Stimulated activated CD8-positive, alpha-beta memory T cell treated with anti-CD3 and anti-CD28 coated beads, Interleukin-4, amount 100 ng/mL, for 4 hours (primary cell): ENCODE measurements at places on chromosomes 11 and 22.

- DNase-seq = no peak
These were observed 4.5 kb downstream of the NCF4 start for GRCh38 chr22:36865346-36865745.

GRCh38 chr11:74695705-74696280 is 35.4 kb downstream of the CHRDL2 start:
- no peak for DNase-seq

DNA sequence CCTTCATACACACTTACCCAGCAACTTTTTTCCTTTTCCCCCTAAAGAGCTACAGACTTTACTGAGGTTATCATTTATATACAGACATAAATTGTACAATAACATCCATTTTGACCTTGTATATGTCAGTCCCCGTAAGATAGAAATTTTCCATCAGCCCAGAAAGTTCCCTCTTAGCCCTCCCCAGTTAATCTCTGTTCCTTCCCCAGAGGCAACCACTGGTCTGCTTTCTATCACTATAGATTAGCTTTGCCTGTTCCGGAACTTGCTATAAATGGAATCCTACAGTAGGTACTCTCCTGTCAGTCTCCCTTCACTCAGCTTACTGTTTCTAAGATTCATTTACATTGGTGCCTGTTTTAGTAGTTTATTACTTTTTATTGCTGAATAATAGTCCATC is 54.9 kb downstream of the TSPAN18 start:
- no peak for DNase-seq

GRCh38 chr11:118619444-118620197 is 12.2 kb downstream of the PHLDB1 start:
- DNase-seq = no peak

DNA sequence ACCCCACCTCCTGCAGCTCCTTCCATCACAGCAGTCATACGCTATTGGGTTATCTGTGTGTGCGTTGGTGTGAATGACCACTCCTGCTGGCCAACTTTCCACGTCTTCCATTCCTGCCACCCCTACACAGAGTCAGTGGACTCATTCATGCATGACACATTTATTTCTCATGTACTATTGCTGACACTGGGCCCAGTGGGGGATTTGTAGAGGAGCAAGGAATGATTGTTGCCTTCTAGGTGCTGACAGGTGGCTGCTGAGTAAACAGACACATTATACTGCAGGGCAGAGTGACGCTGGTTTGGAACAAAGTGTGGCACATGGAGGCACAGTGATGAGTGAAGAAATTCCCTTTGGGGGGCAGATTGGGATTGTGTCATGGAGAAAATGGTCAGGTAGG is 113.9 kb downstream of the CCDC81 start:
- no peak for DNase-seq

DNA sequence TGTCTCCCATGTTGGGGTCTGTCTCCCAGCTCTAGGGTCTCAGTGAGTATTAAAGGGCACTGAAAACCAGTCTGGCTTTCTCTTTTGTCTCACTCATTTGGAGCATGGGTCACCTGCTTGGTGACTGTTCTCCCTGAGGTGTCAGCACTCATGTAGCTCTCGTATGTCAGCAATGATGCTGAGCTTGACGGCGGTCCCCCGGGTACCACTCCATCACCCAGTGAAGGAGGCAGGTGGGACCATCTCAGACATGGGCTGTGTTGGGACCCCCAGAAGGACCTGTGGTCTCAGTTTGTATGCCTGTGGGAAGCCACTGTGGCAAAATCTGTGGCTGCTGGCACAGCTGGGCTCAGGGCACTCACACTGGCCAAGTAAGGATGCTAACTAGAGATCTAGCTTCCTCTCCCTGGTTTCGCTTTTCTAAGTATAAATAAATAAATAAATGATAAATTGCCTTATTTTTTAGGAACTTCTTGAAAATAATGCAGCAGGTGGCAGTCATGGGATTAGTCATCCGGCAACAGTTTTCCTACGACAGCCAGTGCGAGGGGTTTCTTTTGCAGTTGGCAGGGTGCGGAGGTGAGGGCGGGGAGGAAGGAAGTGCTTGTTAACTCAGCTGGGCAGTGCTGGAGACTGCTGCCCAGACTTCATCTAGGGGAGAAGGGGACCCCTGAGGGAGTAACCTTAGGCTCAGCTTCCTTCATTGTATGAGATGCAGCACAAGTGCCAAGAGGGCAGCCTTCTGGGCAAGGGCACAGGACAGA is 48.8 kb downstream of the OSBP2 start:
- DNase-seq = no peak

DNA sequence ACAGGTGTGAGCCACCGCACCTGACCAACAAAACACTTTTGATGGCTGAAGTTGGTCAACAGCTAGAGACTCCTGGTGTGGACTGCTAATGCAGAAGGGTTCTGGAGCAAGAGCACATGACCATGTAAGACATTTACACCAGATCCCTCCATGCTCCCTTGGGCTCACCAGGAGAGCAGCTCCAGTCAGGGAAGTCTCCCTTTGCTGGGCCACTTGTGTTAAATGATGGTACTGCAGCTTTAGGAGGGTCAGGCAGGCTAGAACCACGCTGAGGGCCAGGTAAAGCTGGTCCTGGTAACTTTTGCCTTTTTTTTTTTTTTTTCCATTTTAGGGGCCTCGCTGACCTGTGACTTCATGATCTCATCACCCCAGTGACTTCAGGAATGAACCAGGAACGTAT is 146.4 kb downstream of the FBXO7 start:
- DNase-seq = no peak

DNA sequence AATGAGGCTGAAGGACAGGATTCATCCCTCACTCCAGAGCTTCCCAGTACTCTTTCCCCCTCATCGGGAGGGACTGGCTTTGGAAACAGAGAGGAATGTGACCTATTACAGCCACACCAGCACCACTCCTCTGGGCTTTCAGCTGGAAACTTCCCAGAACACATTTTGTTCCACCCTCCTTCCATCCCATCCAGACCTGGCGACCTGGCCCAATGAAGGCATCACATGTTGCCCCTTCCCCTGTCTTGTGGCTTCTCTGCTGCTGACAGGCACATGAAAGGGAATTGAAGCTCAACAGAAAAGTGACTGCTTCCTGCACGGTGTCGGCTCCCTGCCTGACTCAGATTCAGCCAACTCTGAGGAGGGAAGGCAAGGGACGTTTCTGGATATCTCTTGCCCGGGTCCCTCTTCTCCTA is 19.1 kb downstream of the IRAG1 start:
- DNase-seq = no peak

DNA sequence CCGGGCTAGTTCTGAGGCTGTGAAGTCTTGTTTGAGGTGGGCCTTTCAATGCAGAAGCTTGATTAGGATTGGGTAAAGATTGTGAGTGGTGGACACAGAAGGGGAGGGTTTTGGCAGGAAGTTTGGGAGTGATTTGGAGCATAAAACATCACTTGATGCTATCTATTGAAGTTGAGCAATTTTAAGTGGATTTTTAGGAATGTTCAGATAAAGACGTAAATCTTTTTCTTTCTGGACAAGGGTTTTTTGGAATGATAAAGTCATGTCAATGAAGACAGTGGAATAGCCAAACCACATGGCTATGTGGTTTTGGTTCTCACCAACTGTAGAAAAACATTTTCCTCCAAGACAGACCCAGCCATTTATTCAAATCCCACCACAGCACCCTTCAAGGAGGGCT is 111.2 kb upstream of the SNX19 start:
- DNase-seq = no peak

GRCh38 chr11:13315517-13316432 is 38.2 kb downstream of the BMAL1 start:
- no peak for DNase-seq

DNA sequence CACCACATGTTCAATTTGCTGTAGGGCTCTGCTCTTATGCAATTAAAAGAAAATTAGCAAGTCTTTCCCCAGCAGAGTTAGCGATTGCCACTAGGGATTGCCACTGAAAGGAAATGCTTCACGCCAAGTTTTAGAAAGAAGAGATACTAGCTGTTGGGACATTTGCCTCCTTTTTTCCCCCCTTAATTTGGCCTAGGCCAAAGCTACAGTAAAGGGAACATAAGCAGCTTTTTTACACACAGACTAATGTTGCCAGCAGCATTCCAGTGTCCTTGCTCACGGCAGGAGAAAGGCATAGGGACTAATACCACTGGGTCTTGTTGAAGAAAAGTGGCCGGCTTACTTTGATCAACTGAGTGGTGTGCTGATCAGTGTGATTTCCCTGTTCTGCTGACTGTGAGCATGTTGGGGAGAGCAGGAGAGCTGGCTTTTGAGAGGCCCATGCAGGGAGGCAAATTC is 71.2 kb downstream of the PHF21A start:
- DNase-seq = no peak

DNA sequence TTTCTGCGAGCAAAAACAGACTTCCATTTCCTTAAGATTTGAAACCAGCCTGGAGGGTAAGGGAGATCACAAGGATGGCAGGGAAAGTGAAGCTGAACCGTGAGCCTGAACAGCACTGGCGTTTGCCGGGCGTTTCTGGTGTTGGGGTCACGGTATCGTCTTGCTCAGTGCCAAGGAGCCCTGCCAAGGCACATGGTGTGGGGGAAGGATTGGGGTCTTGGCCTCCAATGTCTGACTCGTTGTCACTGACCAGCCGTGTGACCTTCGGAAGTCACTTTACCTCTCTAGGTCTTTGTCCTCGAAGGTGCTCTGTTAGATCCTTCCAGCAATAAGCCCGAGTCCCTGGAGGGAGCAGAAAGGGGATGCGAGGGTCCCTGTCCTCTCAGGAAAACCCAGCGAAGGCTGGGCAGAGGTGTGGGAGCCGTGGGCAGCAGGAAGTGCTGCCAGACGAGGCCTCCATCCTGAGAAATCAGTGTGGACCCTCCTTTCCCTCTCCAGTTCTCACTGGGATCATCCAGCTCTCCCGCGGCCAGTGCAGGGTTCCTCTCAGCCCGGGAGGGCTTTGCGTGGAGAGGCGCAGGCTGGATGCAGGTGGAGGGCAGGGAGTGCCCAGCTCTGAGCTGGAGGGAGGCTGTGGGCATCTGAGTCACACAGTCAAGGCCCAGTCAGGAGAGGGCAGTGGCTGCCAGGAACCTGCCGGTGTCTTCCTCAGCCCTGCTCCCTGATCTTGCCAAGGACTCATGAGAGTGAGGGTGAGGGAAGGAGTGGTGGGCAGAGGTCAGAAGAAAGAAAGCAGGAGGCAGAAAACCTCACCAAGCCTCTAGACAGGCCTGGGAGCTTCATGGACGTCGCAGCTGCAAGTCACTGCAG is 18.9 kb downstream of the TOM1 start:
- DNase-seq = no peak

DNA sequence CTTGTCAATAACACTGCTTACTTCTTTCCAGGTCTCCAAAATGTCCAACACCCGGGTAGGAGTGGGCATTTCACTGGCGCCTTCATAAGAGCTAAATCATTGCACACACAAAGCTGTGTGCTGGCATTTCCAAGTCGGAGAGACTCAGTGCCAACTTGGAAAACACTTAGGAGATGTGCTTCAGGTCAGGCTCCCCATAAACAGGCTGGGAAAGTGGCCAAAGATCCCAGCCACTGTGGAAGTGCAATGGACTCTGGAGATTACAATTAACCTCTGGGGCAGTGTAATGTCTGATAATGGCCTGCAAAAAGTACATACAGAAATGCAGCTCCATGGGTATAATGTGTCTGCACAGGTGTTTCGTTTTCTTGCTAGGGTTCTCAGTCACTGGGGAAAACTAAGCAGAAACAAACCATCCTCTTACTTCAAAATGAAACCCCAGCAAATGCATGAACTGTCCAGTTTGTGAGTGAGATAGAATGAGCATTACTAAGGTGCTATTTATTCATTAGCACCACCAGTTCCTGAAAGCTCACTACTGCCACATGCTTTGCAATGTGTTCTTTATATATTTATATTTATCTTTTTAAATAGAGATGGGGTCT is 79.0 kb downstream of the ABTB2 start:
- no peak for DNase-seq

DNA sequence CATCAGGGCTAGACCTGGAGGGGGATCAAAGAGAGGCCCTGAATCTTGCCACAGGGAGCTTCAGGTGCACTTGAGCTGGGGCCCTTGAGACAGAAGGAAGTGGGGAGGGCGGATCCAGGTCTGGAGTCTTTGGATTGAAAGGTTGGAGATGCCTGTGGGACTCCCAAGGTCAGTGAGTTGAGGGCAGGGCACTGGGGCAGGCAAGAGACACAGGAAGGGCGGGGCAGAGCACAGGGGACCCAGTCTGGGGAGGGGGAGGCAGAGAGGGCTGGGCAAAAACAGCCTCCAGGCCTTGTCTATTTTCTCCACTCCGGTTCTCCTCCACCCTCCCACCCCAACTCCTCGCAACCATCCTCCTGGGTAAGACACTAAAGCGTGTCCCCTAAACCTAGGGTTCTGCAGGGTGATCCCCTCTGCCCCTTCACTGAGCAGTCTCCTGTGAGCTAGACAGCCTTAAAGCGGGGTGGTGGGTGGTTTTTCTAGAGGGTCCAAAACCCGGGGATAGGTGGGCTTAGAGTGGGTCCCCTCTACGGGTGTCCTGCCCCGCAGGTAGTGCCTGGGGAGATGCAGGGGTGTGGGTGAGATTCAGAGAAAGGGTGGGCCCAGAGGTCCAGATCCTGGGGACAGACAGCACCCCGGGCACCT is 38.6 kb upstream of the CELSR1 start:
- no peak for DNase-seq

- no peak for DNase-seq
These were observed 61.9 kb downstream of the NRXN2 start for GRCh38 chr11:64661146-64661545.

DNA sequence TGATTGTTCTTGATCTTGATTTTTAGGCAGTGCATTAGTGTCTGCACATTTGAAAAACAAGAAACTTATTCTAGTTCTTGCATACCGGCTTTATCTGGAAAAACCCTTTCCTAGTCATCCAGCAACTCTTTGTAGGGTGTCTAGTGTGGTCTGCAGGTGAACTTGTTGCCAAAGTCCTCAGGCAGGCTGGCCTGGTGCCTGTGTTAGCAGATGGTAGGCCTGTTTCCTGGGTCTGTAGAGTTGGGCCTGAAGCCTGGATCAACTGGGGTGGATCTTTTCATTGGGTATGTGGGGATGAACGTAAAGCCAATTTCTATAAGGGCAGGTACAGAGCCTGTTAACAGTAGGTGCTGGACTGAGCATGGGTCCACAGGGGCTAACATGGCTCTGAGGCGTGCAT is 5.6 kb upstream of the GLYATL1 start:
- DNase-seq = no peak

- DNase-seq = no peak
These were observed 9.8 kb upstream of the SEC14L6 start for GRCh38 chr22:30556388-30556787.

DNA sequence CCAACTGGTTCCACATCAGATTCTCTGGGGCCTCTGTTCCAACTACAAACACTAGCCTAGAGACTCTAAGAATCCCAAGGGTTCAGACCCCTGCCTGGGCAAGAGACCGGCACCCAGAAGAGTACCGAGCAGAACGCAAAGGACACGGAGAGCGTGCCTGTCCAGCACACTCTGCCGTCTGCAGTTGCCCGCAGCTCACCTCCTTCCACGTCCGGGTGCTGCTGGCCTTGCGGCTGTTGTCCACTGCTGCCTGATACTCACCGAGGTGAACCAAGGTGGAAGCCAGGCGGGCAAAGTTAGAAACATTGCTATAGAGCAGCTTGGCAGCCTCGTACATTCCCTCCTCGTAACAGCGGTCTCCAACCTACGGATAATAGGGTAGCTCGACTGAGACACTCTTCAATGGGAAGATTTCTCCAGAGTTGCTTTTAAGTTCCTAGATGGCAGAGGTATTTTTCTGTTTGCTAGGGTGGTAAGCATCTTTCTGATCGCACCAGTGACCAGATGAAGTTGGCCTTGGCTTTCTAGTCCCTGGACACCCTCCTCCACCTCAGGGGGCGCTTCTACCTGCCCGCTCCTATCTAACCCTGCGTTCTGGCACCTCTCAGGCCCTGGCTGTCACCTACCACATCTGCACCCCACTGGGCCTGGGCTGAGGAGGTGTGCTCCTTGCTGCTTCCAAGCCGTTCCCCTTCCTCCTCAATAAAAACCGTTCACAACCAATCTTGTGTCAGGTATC is 22.8 kb upstream of the SLC25A1 start:
- DNase-seq = no peak
